ENCODE measurements at places on chromosomes 3 and 15.

GRCh38 chr3:27467545-27467944, 16.6 kb downstream of the SLC4A7 start:
- DNase-seq, result no peak

DNA sequence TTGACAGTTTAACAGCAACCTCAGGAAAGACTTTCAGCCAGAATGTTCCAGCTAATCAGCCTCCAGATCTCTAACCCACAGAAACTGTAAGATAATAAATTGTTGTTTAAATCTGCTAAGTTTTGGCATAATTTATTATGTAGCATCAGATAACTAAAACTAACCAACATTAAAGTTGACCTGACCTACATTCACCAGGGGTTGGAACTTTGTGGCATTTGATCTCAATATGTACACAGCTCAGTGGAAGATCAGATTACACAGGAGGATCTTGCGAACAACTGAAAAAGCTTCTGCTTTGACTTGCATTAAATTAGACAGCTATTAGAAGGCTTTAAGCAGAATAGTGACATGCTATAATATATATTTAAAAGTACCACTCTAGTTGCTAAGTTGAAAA, 91.4 kb upstream of the POU1F1 start:
- no peak for DNase-seq

DNA sequence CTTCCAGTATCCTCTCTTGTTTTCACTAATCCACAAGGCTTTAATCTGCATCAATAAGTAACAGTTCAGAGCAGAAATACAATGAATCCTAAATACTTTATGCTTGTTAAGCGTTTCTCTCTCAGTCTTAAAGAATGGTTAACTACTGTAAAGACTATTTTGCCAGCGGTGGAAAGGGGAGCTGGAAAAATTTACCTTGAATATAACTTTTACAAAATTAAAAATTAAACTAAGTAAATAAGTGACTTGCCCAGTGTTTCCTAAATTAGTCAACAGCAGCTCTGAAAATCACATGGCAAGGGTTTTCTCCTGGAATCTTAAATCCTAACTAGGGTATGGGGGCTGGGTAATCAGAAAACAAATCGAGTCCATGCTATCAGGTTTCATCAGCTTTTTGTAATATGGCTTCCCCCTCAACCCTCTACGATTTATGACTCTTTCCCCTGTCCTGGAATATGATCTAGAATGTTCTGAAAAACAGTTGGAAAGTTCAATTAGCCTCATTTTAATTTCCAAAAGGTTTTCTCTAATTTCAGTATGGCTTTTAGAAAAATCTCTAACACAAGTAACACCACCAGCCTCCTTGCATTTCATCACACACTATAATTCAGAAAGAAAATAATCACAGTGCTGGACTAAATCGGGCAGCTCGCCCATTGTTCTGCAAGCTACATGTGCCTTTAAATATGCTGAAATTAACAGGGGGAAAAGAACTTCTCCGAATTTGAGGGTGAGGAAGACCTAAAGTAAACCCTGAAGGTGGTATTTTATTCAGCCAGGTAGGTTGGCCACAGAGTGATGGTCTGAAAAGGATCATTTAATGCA, 133.5 kb downstream of the ADAMTS9 start:
- no peak for DNase-seq

- DNase-seq, result no peak
These were observed 211.4 kb downstream of the TUSC7 start for GRCh38 chr3:116920826-116921610.

DNA sequence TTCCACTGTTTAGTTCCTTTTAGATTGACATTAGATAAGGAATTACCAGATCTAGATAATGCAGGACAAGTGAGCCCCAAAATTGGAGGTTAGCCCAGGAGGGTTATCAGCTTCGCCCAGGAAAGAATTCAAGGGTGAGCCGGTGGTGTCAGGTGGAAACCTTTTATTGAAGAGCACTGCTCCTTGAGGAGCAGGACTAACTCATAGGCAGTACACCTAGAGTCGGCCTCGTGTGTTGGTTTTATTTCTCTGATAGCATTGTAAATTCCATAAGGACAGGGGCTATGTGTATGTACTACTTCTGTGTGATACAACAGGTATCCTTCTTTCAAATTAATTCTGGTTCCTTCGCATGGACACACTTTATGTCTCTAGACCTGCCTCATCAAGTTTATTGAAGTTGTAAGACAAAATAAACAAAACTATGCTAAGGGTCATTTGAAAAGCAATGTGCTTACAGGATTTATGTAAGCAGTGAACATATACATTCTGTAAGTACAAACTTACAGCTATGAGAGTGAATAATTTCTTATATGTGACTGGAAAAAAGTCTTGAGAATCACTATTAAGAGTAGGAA, 57.2 kb downstream of the SNX4 start:
- DNase-seq, result no peak

DNA sequence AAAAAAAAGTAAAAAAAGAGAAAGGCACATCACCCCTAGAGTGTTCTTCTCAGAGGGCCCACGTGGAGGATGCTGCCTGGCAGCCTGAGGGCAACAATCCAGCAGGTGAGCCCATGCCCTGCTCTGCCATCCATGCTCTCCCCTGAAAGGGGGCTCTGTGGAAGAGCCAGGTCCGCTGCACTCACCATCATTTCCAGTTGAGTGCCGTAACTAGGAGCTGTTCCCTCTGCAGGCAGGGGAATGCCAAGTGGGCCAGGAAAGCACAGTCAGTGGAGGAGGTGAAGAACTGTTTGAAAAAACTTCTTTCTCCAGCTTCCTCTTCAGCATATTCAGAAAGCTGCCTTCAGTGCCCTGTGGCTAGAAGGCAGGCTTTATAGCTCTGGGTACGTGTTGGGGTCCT, 84.1 kb downstream of the ABHD5 start:
- DNase-seq, result no peak
